ENCODE measurements at places on chromosomes 3 and 15. TPM values are rescaled to one million over a fixed set of nuclear protein-coding genes. Genes with fewer than 3 reads are reported as not detected.

Gene RBMS3
- total RNA-seq, result 0.20 TPM

Gene GOLGA8M
- total RNA-seq, result not detected

DNA sequence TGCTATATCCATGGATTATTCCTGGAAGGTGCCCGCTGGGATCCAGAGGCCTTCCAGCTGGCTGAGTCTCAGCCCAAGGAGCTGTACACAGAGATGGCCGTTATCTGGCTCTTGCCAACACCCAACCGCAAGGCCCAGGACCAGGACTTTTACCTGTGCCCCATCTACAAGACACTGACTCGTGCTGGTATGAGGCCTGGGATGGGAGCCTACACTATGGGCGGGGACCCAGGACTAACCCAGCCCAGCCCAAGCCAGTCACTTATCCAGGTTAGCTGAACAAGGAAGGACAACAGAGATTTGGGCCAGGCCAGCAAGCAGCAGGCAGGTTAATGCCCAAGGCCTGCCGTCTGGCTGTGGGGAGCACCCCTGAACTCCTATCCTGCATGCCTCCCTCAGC, 45.3 kb downstream of the SEMA3G start:
- peaks cover 7% of the 10 kb centered on the region for H3K4me1 ChIP-seq
- peaks cover 36% of the 10 kb centered on the region for H3K36me3 ChIP-seq
- H3K27me3 ChIP-seq, result no peaks in the 10 kb centered on the region
- DNase-seq, result no peak

GRCh38 chr3:186185194-186185787, 76.4 kb upstream of the ETV5 start:
- peaks cover 23% of the 10 kb centered on the region for H3K27me3 ChIP-seq
- H3K36me3 ChIP-seq, result no peaks in the 10 kb centered on the region
- no peaks in the 10 kb centered on the region for H3K4me1 ChIP-seq
- H3K27ac ChIP-seq, result no peak overlapping the region
- DNase-seq, result no peak

DNA sequence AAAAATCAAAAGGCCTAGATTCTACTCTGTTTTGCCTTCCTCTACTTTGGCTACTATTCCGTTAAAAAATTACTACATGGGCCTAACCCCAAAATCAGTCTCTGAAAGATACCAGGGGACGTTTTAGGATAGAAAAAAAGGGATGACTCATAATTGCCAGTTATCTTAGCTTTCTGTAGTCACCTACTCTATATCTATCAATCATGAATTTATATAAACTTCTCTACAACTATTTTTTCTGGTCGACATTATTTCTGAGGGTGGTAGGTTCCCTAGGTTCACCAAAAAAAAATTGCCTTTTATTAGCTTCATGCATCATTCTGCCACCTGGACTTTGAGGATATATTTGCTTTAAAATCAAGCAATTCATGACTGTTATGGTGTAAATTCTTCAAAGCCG, 36.5 kb downstream of the RAF1 start:
- DNase-seq, result peak; percentile 26
- H3K27ac ChIP-seq, result peak overlapping the region; percentile 31
- H3K4me3 ChIP-seq, result no peak overlapping the region
- peaks cover 42% of the 10 kb centered on the region for H3K4me1 ChIP-seq

DNA sequence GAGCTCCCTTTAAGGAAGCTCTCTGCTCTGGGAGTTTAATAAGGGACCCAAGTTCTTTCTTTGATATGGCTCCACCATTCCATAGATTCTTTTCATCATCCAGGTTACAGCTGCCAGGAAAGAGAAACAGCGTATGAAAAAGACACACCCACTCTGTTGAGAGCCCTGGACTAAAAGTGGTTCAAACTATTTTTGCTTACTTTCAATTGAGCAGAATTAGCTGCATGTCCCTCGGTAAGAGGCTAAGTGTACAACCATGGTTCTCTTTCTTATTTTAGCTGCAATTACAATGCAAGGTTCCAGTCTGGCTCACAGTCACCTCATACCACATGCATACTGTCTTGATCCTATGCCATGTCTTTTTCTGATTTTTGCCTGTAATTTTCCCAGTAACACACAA, 1288.3 kb downstream of the NSUN3 start:
- H3K36me3 ChIP-seq, result no peaks in the 10 kb centered on the region
- no peak for DNase-seq
- no peak overlapping the region for H3K27ac ChIP-seq
